ENCODE measurements at places on chromosomes 2 and 18.

DNA sequence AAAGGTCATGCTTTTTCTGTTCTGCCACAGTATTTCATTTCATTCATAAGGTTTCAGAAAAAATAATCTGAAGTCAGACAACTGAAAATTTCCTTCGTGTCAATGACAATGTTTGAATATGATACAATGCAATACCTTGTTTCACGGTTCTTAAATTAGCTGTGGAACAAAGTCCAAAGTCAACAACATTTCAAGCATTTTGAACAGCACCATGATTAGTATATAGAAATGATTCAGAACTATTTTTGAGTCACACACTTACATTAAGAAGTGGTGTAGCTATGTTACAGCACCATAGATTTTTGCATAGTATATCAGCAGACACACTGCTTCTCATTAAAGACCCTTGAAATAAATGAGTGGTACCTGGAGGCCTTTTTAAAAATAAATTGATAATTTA lies 178.3 kb upstream of the DSEL start:
- DNase-seq, result no peak

DNA sequence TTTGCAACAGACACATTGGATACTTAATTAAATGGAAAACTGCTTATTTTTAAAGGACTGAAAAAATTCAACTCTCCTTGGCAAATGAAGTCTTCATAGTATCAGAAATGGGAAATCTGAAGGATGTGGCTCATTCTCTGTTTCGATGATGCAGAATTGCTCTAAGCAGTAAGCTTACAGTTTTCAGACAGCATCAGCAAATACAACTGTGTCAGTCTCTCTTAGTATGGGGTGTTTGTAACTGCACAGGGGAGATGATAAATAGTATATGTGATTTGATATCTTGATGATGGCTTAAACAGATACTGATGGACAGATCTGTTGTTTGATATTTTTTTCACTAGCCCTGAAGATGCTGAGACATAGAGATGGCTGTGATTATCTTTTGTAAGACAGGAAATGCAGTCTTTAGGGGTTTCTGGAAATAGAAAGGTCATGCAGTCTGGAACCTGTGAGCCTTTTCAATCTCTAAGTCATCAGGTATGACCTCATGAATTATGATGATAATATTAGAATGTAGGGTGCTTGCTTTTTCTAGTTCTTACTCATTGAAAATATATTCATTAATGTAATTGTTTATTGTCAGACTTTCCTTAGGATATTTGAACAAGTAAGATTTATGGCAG lies 84.2 kb downstream of the SLC4A10 start:
- DNase-seq, result no peak

DNA sequence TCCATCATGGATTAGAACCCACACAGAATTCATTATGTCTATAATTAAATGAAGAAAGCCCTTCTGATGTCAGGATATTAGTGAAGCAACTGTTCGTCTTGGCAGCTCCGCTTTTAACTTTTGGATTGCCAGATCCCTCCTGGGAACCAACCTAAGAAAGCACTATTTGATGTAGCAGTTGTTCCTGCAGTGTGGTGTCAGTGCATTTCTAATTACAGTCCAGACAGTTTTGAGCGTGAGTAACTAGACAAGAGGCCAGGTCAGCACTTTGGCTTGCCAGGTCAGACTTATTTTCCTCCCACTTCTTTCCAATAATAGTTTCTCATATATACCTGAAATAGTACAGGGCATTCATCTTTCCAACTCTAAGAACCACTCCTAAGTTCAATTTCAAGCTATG lies 13.8 kb downstream of the NRXN1 start:
- DNase-seq, result no peak

- DNase-seq, result no peak
These were observed 54.6 kb downstream of the DCC start for GRCh38 chr18:52394602-52395001.

GRCh38 chr2:89841476-89841840 lies 1150.0 kb downstream of the RPIA start:
- DNase-seq, result no peak

GRCh38 chr2:168136392-168136977 lies 110.9 kb downstream of the STK39 start:
- peak; percentile 21 for DNase-seq
